H1 (cell line): ENCODE measurements at places on chromosomes 7 and 10. TPM values are rescaled to one million over a fixed set of nuclear protein-coding genes. Genes with fewer than 3 reads are reported as not detected.

Gene OR6B1
- not detected in 2 replicates for total RNA-seq

Gene HPS1
- total RNA-seq: 38.7 and 44.0 TPM in 2 replicates

Gene TMEM225B
- not detected in 2 replicates for total RNA-seq

Gene CYP2C9
- total RNA-seq: not detected in 2 replicates

GRCh38 chr7:74294191-74294998 is 5.2 kb downstream of the CLIP2 start:
- H3K27ac ChIP-seq: no peak overlapping the region; the same call in 1 of the 2 replicates
- no peak for DNase-seq
- no peak overlapping the region for H3K4me3 ChIP-seq

Gene PLCE1
- 0.06 and 0.10 TPM in 2 replicates for total RNA-seq
